ENCODE measurements at places on chromosomes 3 and 15.

GRCh38 chr3:123028233-123028828 lies 768 bp upstream of the SEMA5B start:
- DNase-seq = peak; percentile 32

- no peak for DNase-seq
Measured at GRCh38 chr15:41350057-41350717, 17.5 kb downstream of the NUSAP1 start.

- DNase-seq = peak; percentile 7
Measured at GRCh38 chr15:83747050-83747717, 93.3 kb downstream of the ADAMTSL3 start.

GRCh38 chr3:20604659-20605058 lies 418.7 kb upstream of the SGO1 start:
- DNase-seq = no peak

DNA sequence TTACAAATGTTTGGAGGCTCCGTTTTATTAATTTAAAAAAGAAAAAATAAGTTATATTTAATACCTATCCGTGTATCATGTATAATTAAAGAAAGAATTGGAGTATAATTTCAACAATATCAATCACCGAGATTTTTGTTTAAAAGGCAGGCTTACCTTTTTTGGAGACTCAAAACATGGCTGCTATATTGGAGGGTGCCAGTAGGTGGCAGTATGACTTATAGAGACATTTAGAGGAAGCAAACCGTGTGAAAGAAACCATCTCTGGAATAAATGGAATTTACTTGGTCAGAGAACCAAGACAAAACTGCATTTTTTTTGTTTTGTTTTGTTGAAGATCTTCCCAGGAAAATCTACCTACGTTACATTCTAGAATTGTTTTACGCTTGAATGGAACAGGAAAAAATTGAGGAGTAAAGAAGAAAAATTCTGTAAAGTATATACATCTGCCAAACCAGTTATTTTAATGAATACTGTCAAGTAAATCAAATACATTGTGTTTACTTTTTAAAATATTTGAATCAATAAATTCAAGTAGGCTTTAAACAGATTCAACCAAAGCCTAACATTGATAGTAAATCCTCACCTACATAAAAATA lies 802.6 kb upstream of the ALCAM start:
- peak; percentile 5 for DNase-seq

DNA sequence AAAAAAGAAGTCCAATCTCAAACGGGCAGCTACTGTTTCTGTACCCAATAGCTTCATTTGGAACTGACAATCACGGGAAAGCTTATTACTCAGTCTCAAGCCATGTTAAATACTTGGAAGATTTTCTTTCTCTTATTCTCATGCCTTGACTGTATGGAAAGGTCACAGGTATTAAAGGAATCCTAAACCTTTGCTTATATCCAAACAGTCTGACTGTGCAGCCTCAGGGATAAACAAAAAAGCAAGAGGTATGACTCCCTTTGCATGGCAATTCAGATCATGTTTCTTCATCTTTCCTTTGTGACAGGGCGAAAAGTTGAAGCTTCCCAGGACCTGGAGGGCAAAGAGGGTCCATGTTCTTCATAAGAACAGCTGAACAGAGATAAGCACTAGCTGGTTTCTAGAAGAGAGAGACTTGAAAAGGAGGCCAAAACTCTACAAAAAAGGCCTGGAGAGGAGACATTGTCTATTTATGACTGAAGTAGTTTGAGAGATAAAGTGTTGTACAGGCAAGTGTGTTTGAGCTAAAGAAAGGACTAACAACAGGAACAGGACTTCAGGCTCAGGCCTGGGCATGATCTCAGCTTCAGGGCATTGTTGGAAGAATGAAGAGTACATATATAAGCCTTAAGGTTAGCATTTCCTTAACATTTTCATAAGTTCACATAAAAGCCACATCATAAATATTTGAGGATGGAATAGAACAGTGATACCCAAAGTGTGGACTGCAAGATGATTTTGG lies 231.0 kb upstream of the THRB start:
- no peak for DNase-seq

DNA sequence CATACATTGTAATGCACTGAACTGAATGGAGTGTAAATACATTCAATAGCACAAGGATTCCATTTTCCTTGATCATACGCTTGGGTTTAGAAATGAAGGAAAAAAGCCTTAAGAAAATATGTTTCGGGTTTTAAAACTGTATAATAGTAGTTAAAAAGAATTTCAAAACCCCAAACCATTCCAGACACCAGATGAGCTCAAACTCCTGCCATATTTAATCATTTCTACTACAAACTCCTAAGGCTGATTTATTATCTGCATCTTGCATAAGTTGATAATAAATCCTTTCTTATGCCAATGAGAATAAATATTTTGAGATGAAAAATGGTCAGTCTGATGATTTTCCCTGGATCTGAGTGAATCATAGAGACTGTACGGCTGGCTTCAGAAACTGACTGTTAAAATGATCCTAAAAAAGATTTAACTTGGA lies 51.0 kb downstream of the NR1D2 start:
- DNase-seq = no peak

GRCh38 chr15:42939841-42940240 lies 19.3 kb upstream of the TTBK2 start:
- DNase-seq = no peak

- DNase-seq = no peak
Measured at GRCh38 chr15:91018158-91018557, 4.2 kb downstream of the VPS33B start.

GRCh38 chr3:97291901-97292300 lies 472.7 kb upstream of the ARL6 start:
- DNase-seq = no peak

- DNase-seq = peak; percentile 80
Measured at GRCh38 chr3:71050538-71051258, 532.8 kb downstream of the FOXP1 start.

- no peak for DNase-seq
Measured at GRCh38 chr3:152738656-152739055, 96.3 kb upstream of the P2RY1 start.

GRCh38 chr3:120033596-120033995 lies 60.7 kb downstream of the GSK3B start:
- no peak for DNase-seq

GRCh38 chr3:180335050-180335449 lies 266.9 kb upstream of the TTC14 start:
- peak; percentile 21 for DNase-seq

DNA sequence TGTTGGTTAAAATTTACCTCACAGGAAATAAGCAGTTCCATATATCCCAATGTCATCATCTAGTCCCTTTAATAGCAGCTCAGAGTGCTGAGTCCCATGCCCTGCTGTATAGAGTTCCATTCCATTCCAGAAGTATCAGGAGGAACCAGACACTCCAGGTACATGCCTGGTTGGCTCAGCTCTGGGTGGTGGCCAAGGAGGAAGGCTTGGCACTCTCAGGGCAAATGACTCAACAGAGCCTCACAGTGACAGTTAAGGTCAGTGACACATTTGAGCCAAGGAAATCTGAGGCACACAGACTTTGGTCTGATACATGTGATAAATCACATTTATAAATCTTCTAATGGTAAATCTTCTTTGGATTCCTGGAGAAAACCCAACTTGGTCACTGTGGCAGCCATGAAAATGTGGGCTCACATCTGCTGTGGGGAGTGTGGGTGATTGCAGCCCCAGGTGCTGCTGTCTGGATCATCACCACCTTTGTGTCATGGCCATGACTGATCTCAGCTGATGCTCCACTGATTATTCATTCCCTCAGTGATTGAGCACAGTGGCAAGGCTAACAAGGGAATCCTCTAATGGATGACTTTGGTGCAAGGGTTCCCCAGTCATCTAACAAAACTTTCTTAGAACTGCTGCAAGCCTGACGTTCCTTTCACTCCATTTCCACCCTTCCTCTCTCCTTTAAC lies 9.3 kb downstream of the HHLA2 start:
- no peak for DNase-seq

DNA sequence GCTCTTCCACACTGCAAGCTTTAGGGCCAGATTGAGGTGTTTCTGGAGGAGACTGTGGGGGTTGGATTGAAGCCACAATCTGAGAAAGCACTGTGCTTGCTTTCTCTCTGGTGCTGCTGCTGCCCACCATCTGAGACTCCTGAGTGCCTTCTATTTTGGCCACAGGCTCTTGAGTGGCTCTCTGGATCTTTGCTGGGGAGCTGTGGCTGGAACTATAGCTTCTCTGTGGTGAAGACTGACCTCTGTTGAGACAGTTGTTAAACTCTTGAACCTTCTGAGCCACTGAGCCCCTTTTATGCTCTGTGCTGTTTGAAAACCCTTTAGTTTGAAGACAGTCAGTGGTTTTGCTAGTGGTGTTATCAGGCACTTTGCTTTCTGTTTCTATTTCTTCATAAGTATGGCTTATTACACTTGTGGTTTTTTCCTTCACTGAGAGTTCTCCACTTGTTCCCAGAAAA lies 108.7 kb upstream of the TSPAN3 start:
- no peak for DNase-seq

DNA sequence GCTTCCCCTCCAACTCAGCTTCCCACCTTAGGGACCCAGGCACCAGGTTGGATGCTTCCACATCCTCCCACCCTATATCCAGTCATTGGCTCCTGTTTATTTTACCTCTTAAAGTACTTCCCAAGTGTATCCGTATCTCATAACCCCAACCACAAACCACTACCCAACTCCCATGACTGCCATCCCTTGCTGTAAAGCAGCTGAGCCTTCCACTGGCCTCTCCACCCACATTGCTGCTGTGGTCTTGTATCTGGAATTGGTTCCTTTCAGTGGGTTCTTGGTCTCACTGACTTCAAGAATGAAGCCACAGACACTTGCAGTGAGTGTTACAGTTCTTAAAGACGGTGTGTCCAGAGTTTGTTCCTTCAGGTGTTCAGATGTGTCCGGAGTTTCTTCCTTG lies 79.8 kb upstream of the HRH1 start:
- DNase-seq = no peak

DNA sequence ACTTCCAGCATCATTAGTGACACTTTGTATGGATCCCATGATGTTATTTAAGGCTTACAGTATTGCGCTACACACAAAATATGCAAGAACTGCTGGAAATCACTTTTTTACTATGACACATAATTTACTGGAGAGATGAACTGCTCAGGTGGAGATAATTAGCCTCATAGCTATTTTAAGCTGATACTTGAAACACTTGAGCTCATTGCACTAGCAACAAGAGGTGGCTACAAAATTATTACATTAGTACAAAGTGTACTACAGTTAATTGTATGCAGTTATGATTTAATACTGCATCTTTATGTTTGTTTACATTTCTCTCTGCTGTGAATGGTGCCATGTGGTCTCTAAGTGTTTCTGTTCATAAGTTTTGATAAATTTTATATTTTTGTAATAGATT lies 6.5 kb upstream of the LZTFL1 start:
- DNase-seq = no peak

DNA sequence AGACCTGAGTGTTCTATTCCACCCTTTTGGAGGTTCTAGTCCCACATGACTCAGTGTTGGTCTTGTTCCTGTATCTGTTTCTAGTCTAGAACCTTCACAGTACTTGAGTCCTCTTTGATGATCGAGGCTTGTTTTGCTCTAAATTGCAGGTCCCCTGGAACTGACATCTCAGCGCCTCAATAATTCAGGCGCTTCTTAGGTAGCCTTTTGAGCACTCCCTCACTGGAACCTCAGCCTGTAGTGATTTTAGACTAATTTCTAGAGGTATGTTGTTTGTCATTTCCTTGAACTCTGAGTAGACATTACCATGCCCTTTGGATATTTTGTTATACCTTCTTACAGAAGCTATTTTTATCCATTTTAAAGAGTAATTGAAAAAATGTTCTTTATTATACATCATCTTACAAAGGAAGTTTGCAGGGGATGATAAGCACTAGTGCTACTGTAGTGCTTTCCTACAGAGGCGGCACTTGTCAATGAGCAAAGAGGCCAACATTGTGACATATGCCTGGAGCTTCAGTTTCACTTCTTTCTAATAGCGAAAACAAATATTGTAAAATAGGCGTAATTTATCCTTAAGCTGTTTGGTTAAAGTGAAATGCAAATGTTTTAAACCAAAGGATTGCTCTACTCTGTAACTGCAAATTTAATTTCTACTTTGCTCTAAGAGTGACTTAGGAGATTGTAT lies 75.7 kb downstream of the EFL1 start:
- no peak for DNase-seq

GRCh38 chr3:118949113-118949760 lies 85.4 kb downstream of the IGSF11 start:
- DNase-seq = no peak

- no peak for DNase-seq
Measured at GRCh38 chr3:155335724-155336354, 42.4 kb upstream of the STRIT1 start.

DNA sequence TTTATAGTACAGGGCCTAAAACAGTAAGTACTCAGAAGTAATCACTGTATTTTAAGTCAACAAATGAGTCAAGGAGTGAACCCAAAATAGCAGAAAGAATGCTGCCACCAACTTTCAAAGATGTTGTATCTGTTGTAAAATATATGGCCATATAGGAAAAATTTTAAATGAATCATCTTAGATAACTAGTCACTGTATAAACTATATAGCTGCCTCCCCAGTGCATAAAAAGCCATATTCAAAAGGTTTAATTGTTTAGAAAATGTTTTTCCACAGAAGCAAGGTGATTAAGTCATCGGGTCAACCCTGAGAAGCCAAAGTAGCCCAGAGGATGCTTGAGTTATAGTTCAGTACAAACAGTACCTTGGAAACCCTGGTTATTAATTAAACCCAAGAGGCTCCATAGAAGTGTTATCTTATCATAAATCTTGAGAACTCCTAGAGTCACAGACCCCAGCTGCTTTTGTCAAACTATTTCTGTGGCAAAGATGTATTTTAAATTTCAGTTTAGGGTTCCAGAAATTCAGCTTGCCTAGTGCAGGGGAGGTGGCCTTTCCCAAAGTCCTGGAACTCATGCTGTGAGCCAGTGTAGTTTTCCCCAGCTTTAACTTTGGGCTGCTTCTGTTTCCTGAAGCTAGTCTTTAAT lies 39.2 kb downstream of the MBNL1 start:
- DNase-seq = no peak

DNA sequence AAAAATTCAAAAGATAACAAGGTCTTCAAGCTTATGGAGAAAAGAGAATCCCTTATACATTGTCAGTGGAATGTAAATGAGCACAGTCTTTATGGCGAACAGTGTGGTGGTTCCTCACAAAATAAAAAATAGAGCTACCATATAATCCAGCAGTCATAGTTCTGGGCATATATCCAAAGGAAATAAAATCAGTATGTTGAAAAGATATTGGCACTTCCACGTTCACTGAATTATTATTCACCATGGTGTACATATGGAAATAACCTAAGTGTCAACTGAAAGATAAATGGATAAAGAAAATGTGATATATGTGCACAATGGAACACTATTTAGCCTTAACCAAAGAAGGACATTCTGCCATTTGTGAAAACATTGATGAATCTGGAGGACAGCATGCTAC lies 1161.2 kb downstream of the ROBO2 start:
- no peak for DNase-seq

DNA sequence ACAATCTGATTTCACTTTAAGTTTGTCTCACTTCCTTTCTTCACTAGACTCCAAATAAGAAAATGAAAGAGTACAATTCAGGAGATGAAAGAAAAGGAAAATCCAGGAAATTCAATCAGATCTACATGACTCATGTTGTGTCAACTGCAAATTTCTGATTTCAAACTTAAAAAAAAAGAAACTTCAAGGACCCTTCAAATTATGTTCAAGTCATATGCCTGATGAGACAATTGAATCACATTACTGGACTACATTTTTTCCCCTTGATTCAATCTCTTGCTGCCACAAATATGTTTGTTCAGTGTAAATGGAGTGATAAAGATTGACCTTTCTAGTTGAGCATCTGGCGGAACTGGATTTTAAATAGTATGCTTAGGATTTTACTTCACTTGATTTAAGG lies 37.4 kb downstream of the FRMD5 start:
- DNase-seq = no peak

GRCh38 chr3:116896116-116896515 lies 186.5 kb downstream of the TUSC7 start:
- no peak for DNase-seq
